Epithelial cell of proximal tubule (primary cell): ENCODE measurements at places on chromosomes 12 and 14. TPM values are rescaled to one million over a fixed set of nuclear protein-coding genes. Genes with fewer than 3 reads are reported as not detected.

DNA sequence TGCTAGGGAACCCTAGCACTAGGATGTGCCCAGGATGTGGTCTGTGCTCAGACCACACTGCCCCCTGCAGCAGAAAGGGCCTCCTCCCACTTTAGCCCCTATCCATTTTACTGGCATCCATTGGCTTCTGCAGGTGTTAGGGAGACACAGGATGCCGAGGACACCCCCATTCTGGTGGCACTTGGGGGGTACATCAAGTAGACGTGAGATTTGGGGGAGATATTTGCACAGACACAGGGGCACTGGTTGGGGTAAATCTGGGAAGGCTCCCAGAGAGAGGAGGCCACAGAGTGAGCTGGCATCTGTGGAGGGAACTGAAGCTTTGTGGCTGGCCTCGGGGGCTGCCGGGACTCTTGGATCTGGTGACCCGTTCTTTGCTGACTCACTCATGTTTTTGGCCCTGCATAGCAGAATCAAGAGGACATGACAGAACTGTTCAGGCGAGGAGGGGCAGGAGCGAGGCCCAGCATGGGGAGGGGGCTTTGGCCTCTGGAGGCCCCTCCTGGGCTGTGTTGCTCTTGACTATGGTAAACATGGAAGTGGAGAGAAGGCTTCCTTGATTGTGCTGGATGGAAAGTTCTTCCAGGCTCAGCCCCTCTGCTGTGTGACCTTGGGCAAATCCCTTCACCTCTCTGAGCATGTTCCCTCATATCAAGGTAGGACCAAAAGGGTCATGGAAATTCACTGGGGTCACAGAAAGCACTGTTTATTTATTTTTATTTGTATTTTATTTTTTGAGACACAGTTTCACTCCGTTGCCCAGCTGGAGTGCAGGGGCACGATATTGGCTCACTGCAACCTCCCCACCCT, 1.8 kb downstream of the PLBD2 start:
- DNase-seq, result no peak

GRCh38 chr12:6049587-6049986, 74.9 kb downstream of the VWF start:
- no peak for DNase-seq

DNA sequence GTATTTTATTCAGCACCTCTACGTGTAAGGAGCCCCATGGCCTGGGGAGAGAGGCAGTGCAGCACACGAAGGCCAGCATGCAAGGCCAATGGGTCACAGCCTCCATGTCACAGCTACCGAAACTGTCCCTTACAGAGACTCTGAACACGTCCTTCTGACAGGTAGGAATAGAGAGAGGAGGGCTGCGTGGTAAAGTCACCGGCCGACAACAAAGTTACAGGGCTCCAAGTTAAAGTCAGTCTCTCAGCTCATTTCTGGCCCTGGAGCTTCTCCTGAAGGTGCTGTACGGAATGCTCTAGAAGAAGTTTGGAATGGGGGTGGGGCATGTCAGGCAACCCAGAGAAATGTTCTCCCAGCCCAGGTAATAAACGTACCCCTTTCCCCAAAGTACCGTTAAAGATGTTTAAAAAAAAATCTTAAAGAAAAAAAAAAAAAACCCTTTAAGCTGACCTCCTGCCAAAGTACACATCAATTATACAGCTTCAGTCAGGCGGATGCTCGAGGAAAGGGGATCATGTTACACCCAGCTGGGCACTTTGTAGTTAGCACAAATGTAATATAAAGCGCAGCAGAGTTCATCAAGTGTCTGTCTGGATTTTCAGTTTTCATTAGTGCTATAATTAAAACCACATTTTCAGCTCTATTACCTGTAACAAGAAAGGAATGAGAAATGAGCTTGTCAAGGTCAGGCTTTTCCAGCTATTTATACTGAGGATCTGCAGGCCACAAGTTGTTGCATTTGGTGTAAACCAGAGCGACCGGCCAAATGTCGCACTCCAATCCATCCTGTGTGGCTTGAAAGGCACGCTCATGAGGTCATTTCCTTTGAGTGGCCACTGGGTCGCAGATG, 53.3 kb upstream of the CDKN3 start:
- no peak for DNase-seq

DNA sequence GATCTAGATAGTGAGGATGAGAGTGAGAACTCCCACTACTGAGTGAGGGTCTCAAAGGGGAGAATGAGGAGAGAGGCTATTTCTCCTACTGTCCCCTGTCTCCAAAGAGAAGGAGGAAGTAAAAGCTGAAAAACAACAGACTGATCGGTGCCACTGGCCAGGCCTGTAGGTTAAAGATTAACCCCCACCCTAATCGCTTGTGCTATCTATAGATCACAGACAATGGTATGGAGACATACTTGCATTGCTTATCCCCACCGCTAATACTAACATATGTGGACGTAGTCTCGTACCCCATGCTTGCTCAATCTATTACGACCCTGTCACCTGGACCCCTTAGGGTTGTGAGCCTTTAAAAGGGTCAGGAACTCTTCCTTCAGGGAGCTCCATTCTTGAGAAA, 777.9 kb upstream of the TMEM132C start:
- DNase-seq, result no peak

GRCh38 chr14:70585231-70585630, 15.2 kb downstream of the MED6 start:
- DNase-seq, result no peak

- DNase-seq, result no peak
These were observed 11.8 kb upstream of the NUAK1 start for GRCh38 chr12:106150555-106150954.

DNA sequence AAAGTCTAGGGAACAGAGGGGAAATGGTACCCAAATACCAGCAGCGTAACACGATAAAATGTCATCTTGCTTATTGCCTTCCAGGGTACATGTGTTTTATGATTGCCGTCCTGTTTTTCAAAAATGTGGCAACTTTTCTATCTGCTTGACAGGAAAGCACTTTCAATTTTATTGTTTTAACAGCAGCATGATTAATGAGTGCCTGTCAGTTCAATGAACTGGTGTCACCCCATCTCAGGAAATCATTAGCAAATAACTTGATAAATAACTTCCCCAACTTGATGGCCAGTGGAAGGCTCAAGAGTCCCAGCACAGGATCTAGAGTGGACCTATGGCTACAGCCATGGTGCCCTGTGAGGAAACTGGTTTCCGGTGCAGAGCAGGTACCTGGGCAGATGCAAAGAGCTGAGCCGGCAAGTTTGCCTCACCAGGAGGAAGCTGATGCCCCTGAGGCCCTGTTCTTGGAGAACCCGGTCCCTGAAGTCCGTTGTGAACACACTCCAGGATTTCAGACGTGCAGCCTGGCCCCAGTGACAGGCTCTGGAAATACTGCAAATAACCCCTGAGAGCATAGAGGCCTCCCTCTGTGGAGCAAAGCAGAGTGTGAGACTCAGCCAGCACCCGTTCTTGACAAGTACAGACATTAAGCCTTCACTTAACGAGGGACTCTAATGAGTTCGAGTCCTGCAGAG, 173.5 kb upstream of the SFSWAP start:
- no peak for DNase-seq

GRCh38 chr14:103960457-103961055, 18.2 kb upstream of the RD3L start:
- DNase-seq, result no peak

DNA sequence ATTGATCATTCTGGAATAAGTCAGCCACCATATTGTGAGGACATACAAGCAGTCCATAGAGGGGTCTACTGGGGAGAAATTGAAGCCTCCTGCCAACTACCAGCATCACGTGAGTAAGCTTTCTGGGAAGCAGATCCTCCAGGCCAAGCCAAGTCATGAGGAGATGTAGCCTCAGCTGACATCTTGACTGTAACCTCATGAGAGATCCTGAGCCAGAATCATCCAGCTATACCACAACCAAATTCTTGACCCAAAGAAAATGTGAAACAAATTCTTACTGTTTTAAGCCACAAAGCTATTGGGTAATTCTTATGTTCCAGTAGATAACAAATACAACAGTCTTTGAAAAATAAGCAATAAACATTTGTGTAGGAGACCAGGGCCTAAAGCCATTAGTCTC, 479.4 kb upstream of the DCN start:
- no peak for DNase-seq

DNA sequence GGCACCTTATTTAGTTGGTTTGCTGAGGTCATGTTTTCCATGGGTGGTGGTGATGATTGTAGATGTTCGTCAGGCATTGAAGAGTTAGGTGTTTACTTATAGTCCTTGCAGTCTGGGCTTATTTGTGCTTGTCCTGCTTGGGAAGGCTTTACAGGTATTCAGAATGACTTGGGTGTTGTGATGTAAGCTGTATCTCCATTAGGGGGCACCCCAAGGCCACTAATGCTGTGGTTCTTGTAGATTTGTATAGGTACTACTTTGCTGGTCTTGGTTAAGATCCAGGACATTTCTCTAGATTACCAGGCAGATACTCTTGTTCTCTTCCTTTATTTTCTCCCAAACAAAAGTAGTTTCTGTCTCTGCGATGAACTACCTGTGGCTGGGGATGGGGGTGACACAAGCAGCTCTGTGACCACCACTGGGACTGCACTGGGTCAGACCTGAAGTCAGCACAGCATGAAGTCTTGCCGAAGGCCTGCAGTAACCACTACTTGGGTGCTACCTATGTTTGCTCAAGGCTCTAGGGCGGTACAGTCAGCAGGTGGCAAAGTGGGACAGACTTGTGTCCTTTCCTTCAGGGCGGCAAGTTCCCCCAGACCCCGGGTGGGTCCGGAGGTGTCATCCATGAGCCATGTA, 35.8 kb upstream of the FBXO33 start:
- peak; percentile 15 for DNase-seq

DNA sequence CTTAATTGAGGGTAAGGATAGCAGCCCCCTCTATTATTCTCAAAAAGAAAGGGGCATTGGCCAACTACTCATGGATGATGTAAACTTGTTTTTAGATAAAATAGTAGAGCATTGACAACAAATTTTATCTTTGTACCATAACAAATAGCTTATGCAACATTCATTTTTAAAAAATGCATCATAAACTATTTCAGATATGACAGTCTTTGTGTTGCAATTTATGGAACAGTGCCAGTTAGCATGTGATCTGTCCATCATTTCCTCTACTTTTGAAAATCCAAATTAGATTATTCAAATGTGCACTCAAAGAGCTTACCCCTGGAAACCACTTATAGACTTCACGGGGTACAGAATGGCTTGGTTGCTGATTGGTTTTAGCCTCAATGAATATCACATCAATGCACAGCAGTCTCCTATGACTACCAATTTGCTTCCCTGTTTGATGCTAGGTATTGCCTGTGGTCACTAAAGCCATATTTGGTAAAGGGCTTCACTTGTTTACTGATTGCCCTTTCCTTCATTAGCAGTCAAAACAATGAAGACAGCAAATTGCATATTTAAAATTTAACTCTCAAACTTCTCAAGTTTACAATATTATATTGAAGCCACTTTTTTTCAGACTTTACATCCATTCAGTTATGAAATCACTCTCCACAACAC, 274.9 kb upstream of the MGAT4C start:
- no peak for DNase-seq

- no peak for DNase-seq
These were observed 380.5 kb downstream of the EMP1 start for GRCh38 chr12:13576935-13577500.

GRCh38 chr12:15011162-15011561, 38.3 kb downstream of the PDE6H start:
- no peak for DNase-seq

DNA sequence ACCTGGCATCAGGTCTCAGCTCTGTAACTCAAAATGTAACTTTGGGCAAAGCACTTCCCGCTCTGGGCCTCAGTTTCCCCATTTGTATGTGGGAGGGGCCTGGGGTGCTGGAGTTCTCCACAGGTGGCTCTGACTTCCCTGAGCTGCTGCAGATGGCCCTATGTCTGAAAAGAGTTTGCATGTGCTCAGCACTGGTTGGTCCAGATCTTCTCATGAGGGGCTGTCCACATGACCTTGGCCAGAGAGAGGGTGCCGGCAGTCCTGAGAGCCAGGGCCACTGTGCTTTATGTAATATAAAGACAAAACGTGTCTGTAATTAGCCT, 7.2 kb upstream of the CACNA2D4 start:
- no peak for DNase-seq

GRCh38 chr14:64401949-64402348, 13.8 kb downstream of the MTHFD1 start:
- no peak for DNase-seq

- DNase-seq, result no peak
These were observed 152.9 kb downstream of the SLC25A21 start for GRCh38 chr14:37019488-37019887.

- DNase-seq, result no peak
These were observed 4.6 kb downstream of the ANO6 start for GRCh38 chr12:45220363-45220931.

GRCh38 chr14:63032076-63032475, 13.2 kb downstream of the KCNH5 start:
- DNase-seq, result no peak

DNA sequence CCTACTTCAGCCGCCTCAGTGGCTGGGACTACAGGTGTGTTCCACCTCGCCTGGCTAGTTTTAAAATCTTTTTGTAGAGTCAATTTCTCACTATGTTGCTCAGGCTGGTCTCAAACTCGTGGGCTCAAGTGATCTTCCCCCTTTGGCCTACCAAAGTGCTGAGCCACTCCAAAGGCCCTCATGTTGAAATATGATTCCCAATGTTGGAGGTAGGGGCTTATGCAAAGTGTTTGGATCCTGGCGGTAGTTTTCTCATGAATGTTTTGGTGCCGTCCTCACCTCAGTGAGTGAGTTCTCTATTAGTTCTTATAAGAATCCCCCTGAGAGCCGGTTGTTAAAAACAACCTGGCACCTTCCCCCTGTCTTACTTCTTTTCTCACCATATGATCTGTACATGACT, 784.6 kb downstream of the TMTC2 start:
- DNase-seq, result no peak

DNA sequence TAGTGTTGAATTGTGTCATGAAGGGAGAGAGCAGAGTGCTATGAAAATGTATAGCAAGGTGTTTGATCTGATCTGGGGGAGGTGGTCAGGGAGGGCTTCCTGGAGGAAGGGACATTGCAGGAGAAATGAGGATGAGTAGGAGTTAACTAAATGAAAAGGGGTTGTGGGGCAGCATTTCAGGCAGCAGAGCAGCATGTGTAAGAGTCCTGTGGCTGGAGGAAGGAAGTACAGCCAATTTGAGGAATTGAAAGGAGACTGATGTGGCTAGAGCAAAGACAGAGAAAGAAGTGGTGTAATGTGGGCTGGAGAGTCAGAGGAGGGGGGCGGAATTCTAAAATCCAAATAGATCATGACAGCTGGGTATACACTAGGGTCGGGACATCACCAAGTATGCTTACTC, 20.5 kb downstream of the NPC2 start:
- DNase-seq, result no peak

- DNase-seq, result no peak
These were observed 31.4 kb downstream of the PSEN1 start for GRCh38 chr14:73167727-73168126.

GRCh38 chr12:19597167-19598026, 158.1 kb downstream of the AEBP2 start:
- DNase-seq, result no peak

Gene PTMS
- 91.7 and 266 TPM in 2 replicates for total RNA-seq

Gene RABGGTA
- total RNA-seq, result 32.7 and 39.0 TPM in 2 replicates

Gene POTEG
- not detected in 2 replicates for total RNA-seq

Gene PXMP2
- 48.9 and 55.1 TPM in 2 replicates for total RNA-seq

Gene CCDC184
- 0.12 and 0.29 TPM in 2 replicates for total RNA-seq

Gene CELA1
- total RNA-seq, result not detected in 2 replicates

Gene RNF212B
- not detected in 2 replicates for total RNA-seq
